ENCODE measurements at places on chromosomes 16 and 17.

GRCh38 chr16:67941469-67942199, 2.3 kb downstream of the LCAT start:
- DNase-seq = no peak

DNA sequence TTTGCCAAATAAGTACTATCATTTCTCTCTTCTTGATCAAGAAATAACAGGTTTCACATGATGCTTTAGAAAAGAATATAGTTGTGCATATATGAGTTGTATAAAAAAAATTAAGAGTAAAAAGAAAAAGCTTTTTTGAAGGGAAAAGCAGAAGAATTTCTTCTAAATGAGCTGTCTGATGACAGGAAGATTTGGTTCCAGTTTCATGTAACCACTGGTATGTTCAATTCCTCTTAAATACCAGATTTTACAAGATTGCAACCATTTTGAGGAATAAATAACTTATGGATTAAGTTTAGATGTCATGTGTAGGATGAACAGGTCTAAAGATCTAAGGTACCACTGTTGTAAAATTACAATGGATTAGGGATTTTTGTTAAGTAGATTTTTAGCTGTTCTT, 45.0 kb downstream of the VMP1 start:
- no peak for DNase-seq

DNA sequence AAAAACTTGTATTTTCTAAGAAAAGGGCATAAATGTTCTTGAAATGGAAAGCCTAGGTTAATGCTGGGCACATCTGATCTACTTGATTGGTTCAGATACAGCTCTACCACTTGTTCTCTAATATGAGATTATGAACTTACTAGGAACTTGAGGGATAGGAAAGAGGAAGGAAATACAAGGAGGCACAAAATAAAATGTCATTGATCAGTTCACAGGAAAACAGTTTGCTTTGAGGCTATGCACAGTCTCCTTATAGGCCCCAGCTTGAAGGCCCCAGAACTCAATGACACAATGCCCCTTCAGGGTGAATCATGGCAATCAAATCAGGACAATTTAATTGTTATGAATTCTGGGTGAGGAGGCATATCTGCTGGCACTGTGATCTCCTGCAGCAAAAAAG, 27.1 kb downstream of the NXPH3 start:
- DNase-seq = no peak

- DNase-seq = no peak
Measured at GRCh38 chr16:89190150-89190958, 10.0 kb downstream of the SLC22A31 start.

DNA sequence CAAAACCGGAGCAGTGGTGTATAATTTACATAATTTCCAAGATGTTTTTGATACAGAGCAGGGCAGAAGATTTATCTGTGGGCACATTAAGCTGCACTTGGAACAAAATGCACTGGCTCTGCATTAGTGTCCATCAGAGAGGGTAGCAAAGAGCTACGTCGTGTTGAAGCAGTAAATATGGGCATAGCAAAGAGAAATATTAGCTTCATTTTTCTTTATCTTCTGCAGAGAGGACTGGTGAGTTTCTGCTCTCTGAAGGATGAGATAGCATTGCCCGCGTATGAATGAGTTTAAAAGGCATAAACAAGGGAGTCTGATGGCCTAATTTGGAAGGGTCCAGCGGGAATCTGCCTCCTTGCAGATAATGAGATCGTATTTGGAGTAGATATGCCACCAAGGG, 227.8 kb upstream of the CDH11 start:
- no peak for DNase-seq

DNA sequence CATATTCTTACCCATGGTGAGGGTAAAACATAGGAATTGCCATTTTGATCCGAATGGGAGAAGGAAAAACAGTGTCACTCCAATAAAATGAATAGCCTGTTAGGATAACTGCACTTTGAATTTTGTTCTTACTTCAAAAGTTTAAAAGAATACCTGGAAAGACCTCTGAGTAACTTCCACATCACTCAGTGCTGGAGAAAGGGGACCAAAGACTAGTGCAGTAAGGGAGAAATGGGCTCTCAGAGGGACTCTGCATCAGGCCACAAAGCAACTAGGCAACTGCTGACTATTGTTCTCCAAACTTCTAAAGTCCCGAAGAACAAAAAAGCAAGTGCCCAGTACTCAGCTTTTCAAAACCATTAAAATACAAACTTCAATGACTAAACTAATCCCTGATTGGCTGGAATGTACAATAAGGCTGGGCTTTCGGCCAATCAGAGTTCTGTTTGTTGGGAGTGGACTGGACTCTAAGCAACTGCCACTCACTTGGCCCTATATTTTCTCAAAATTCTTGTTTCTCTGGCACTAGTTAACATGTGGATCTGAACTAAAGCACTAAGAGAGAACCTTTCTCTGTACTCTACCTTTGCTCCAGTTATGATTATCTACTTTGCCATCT, 6.2 kb downstream of the DNAJC7 start:
- no peak for DNase-seq

GRCh38 chr17:11029791-11030190, 191.9 kb upstream of the PIRT start:
- DNase-seq = no peak

DNA sequence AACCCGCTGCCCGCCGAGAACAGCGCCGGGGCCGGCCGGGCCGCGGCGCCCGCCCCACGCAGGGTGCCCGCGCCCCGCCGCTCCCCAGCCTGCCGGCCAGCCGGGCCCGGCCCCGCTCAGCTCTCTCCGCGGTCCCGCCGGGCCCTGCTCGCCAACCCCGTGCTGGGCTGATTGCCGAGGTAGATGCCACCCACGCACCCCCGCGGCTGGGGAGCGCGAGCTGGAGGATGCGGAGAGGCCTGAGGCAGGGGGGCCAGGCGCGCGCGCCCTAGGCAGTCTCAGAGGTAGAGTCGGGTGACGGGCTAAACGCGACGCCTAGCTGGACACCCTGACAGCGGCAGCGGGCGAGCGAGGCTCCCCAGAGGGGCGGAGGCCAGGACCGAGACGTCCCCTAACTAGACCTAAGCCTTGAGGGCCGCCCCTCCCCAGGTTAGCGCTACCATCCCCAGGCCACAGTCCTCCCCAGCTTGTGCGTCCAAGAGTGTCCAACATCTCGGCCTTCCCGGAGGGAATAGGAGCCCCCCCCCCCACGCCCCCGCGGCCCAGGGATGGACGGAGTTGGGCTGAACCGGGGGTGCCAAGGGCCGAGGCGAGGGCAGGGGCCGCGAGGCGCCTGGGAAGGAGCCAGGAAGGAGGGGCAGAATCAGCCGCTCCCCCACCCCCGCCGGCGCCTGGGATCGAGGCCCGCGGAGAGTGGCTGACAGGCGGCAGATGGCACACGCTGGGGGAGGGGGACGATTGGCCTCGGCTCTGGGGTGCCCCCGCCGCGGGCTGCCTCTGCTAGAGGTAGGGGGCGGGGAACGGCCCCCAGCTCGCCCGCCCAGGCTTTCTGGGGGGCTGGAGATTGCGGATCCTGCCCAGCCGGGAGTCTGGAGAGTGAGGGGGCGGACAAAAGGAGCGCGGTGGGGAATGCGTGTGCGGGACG, 2.5 kb upstream of the ZNF423 start:
- no peak for DNase-seq

DNA sequence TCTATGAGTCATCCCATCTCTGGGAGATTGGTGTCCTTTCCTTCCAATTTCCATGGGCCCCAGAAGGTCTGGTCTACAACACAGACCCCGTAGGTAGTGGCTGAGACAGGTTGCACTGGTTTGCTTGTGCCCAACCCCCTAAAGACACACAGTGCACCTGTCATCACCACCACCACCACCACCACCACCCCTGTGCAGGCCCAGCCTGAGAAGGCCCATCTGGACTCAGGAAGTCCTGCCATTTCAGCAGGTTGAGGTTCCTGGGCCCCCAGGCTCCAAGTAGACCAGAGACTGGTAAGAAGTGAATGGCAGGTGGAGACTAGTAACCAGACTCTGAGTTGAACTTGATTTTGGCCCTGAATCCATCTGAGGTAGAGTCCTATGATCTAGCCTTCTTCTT, 25.9 kb upstream of the PHB1 start:
- DNase-seq = no peak

DNA sequence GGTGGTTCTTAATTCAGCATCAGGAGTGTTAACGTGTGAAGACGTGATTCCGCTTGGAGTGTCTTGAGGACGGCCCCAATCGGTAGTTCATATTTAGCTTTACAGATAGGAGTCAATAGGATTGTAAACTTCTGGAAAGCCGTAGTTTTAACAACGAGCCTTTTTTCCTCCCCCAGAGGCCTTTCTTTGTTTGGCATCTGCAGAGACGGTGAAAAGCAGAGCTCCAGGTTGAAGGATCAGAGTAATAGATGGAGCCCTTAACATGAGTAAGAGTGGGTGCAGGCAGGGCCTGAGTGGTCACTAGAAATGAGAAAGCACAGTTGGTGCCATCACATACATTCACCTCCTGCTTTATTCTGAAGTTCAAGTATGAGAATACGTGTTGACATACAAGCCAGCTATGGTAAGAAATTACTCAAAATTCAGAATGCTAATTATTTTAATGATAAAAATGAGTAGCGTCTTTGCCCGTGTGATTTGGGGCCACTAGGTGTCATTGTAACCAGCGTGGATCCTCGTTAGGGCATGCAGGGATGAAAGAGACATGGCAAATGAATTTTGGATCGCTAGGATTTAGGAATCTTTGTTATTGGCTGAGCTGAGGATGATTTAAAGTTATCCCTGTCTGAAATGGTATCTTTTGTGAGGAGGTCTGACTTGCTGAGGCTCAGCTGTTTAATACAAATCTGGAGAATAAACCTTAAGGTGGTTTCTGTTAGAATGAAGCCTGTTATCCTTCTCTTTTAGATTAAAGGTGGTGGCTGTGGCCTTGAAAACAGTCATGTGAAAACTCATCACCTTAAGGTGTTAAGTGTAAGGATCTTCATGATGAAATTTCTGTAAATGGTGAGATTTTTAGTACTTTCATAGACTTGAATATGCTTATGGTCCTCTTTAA, 18.6 kb downstream of the PRCD start:
- no peak for DNase-seq

DNA sequence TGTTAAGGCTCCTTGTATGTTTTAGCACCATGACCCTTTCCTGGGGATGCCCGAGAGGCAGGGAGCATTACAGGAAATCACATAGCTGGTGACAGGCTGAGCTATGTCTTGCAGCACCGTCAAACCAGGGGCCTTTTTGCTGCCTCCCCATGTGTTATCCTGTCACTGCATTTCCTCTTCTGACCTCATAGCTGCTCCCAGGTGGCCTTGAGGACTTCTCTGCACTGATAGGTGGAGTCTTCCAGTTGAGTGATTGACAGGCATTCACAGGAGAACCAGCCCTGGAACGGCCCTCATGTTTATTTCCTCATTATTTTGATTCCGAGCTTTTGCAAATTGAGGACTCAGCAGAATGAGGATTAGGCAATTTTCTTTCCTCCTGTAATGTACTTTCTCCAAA, 349.6 kb downstream of the HAPSTR1 start:
- no peak for DNase-seq

- DNase-seq = peak; percentile 31
Measured at GRCh38 chr16:3012246-3012645, 477 bp upstream of the CLDN9 start.

- no peak for DNase-seq
Measured at GRCh38 chr17:43019418-43019817, 2.8 kb downstream of the VAT1 start.

GRCh38 chr17:49508866-49509587, 13.9 kb downstream of the NGFR start:
- no peak for DNase-seq

DNA sequence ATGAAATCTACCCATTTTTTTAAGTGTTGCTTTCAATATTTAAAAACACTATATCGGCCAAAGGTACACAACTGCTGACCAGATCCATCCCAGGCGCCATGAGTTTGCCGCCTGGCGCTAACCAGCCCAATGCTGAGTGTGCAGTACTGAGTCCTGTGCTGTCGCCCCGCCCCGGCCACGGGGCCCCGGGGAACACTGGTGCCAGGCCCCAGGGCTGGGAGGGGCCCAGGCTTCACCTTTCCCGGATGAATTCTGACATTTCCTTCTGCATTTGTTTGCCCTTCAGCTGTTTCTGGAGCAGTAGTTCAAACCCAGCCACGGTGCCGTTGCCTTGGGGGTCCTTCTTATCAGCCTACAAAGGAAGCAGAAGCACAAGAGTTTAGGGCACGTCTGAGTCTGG, 37.8 kb upstream of the RCVRN start:
- no peak for DNase-seq

DNA sequence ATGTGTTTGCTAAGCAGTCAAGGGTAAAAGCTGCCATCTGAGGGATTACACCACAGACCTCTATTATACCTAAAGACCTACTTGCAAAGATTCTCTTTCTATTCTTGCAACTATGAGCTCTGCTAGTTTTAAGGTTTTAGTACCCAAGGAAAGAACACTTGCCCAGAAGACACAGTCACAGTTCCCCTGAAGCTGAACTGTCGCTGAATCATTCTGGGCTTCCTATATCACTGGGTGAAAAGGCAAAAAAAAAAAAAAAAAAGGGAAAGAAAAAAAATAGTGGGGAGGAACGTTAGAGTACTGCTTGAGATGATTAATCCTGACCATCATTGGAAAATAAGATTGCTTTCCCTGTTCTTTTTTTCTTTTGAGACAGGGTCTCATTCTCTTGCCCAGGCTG, 37.9 kb downstream of the LYRM1 start:
- no peak for DNase-seq

GRCh38 chr16:85491058-85491771, 121.9 kb upstream of the GSE1 start:
- peak; percentile 1 for DNase-seq

DNA sequence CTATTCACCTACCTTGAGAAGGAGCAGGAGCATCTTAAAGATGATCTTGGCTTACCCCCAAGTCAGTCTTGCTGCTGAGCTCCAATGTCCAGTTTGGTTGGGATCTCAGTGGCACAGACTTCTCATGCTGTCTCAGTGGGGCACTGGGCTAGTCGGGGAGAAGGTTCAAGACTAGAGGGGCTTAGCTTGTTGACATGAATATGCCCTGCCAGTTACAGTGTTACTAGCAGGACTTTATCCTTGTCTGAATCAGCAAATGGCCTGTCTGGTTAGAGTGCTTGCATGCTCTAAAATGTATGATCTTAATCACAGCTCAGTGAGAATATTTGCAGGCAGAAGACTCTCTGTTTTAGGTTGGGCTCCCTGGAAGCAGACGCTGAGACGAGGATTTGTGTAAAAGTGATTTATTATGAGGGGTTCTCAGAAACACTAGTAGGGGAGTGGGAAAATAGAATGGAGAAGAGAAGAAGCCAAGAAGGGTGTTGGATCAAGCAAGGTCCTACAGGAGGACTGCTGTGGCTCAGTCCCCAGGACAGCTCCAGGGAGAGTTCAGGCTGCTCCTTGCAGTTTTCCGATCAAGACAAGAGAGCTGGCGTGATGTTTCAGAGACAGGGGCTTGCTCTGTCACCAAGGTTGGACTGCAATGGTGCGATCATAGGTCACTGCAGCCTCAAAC, 150.4 kb upstream of the HS3ST2 start:
- no peak for DNase-seq

All from NCI-H526 treated with DMSO at 0.1 percent for 48 hours (cell line).